ENCODE measurements at places on chromosomes 16 and 17.

DNA sequence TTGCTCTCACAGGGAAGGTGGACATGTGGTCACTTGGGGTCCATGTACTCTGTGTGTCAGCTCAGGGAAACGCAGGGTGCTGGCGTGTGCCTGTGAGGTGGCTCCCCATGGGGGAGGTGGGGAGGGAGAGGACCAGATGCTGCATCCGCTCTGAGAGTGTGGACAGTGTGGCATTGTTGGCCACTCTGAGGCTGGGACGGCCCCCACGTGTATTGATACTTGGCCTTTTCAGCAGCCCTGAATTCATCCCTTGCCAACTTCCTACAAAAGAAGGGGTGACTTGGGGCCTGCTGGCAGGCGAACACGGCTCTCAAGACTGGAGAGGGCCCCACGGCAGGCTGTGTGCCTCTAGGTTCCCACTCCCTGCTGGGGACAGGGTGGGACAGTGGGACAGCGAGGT is 120.1 kb downstream of the RAB11FIP4 start:
- no peak for DNase-seq

DNA sequence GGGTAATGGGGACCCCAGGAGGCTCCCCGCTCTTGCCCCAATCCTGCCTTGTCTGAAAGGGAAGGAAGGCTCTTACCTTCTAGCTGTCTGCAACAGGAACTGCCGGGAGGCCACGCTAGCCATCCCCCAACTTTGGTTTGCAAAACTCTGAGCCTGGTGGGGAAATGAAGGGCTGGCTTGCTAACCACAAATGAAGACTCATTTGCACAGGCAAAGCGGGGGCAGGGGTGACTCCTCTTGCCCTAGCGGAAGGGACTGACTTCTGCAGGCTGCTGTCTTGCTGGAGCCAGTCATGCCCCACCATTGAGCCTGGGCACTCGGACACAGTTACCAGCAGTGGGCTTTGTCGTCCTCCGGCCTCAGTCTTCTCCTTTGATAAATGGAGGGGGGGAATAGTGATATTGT is 52.6 kb downstream of the PLCG2 start:
- DNase-seq = peak; percentile 30

DNA sequence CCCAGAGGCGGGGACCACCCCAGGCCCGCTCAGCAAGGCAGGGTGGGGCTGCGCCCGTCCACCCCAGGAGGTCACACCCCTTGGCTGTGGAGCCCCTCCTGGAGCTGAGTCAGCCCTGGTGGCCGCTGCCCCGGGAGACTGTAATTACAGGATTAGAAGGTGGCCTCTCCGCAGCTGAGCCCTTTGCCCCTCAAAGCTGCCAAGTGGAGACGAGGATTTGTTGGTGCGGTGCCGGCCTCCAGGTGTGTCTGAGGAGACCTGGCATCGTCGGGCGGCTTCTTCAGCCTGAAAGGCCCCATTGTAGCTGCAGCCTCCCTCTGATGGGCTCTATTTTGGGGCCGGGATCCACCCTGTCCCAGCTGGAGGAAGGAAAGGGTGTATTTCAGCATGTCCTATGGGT is 22.7 kb upstream of the SPNS2 start:
- DNase-seq = no peak

GRCh38 chr17:77869665-77870132 is 88.8 kb upstream of the TNRC6C start:
- no peak for DNase-seq

DNA sequence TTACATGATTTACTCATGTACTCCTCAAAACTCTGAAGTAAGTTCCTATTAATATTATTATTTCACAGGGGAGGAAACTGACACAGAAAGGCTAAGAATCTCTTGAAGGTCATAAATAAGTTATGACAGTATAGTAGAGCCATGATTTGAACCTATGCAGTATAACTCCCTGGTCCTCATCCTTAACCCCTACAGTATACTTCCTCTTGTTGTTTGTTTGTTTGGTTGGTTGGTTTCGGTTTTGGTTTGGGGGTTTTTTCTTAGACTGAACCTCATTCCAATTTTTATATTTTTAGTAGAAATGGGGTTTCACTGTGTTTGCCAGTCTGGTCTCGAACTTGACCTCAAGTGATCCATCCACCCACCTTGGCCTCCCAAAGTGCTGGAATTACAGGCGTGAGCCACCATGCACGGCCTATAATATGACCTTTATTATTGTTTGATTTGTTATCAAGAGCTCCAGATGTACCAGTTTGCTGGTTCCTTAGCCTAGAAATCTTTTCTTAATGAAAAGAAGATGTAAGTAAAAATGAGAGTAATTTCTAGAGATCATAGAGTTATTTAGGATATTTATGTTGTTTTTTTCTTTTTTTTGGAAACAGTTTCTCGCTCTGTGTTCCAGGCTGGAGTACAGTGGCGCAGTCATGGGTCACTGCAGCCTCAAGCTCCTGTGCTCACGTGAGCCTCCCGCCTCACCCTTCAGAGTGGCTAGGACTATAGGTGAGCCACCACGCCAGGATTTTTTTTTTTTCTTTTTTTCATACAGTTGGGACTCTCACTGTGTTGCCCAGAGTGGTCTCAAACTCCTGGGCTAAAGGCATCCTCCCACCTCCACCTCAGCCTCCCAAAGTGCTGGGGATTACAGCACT is 4.8 kb downstream of the PRR11 start:
- no peak for DNase-seq

GRCh38 chr17:82012640-82013295 is 9.9 kb downstream of the CENPX start:
- no peak for DNase-seq

- DNase-seq = no peak
Observed at GRCh38 chr16:75099075-75099667, 17.4 kb downstream of the LDHD start.

DNA sequence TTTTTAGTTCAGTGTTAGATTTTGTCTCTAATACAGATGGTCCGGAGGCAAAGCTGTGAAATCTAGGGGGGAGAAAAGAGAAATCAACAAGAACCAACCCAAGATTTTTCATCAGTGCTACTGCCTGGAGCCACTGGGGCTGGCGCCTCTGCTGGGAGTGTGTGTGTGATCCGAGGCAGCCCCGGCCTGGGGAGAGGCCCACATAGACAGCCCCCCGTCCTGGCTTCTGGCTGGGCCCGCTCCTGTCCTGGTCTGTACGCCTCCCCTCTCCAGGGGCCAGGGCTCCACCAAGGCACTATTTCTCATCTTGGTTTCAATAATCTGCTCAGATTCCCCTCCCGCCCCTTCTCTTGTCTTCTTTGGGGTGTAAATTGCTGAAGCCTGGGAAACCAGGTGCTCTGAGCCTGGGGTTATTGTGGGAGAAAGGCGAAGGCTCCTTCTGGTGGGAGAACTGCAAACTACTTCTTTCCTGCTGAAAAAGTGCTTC is 7.8 kb downstream of the BAHCC1 start:
- no peak for DNase-seq

DNA sequence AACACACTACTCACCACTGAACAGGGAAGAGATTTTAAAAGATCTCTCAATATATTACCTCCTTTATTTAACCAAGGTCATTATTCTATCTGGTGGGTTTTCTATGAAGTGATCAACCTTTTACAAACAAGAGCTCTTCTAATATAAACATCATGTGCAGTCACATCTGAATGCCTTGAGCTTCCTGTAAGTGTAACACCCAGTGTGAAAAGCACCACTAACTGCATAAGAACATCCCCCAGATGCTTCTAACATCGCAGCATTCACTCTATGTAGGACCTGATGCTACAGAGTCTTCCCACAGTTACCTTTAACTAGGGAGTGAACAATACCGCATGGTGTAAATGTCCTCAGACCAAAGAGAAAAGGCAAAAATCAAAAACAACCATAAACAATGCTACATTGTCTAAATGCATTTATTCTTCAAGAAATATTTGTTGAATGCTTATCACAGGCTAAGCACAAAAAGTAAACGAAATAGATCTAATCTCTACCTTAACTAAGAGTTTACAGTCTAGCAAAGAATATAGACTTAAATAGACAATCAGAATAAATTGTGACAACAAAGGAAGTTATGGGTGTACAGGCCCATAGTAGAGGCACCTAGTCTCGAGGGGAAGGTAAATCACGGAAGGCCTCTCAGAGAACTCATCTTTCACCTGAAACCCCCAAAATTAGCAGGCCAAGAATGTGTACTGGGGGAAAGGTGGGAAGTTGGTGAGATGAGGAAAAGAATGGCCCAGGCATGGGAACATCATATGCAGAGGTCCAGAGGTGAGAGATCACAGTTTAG is 16.2 kb downstream of the SKAP1 start:
- DNase-seq = no peak

DNA sequence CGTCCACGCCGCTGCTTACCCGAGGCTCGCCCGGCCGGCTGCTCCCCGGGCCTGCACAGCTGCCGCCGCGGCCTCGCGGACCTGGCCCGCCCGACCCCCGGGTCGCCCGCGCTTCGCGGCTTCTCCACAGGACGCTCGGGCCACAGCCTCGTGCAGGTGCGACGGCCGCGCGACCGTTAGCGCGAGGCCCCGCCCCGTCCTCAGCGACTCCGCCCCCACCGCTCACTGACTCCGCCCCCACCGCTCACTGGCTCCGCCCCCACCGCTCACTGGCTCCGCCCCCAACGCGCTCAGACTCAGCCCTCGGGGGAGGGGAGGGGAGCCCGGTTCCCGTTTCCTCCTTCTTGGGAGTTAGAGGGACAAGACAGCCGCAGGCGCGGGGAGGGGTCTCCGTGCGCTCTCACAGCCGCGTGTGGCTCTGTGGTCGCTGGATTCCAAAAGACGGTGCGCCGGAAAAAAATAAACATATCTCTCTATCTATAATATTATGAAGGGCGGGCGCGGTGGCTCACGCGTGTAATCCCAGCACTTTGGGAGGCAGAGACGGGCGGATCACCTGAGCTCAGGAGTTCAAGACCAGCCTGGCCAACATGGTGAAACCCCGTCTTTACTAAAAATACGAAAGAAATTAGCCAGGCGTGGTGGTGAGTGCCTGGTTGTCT is at the start of gene MEIOB:
Gene MEIOB, minus strand, starts transcription at position 191 of the 662 bp plus-strand sequence. CDS start 3,989 bp downstream, outside the sequence.
- DNase-seq = peak; percentile 44

DNA sequence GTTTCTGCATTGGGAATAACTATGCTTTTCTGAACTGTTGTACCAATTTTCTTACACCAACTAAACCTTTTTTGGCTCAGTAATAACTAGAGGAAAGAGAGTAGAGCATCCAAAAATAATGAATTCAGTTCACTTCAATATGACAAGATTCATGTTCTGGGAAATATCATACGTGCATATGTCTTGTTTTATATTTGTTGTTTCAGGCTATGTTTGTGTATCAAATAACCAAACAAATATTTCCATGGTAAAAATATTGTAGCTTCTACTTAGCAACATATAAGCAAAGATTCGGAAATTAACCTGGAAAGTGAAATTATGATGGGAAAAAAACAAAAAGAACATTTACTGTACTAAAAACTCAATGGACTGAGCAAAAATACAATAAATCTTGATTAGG is 503.2 kb downstream of the TMEM114 start:
- no peak for DNase-seq

DNA sequence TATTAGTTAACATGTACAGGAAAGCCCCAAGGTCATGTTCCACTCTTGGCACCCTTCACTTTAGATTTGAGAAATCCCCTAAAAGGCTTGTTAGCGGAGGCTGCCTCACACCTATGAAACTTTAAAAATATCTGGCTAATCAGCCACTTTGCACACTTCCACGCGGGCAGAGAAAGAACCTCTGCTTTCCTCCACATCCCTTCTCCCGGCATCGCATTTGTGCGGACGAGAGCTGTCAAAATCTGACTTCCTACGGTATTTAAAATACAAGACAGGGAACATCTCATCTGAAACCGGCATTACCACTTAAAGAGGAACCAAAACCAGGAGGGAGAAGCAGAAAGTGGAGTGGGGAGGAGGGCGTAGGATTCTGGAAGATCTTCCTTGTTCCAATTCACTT is 422.3 kb downstream of the TMEM114 start:
- no peak for DNase-seq

- no peak for DNase-seq
Observed at GRCh38 chr16:53893731-53894435, 189.9 kb downstream of the FTO start.

DNA sequence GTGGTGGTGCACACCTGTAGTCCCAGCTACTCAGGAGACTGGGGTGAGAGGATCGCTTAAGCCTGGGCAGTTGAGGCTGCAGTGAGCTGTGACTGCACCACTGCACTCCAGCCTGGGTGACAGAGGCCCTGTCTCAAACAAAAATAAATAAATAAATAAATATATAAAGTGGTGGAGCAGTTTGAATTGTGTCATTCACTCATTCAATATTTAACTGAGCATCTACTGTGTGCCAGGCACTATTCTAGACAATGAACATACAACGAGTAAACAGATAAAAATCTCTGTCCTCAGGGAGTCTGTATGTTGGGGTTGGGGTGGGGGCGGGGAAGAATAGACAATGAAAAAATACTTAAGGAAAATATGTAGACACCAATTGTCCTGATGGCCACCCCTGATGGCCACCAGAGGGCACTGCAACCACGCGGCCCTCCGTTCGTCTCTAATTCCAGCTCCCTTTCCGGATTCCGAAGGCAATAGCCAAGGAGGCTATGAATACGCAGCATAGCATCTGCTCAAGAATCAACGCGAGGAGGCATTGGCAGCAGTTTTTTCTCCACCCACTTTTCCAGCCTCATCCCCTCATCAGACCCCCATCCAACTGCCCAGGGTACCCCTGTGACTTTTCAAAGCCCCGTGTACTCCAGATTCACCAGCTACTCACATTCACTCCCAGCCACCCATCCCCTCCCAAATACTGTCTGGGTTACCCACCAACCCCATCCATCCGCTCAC is 21.4 kb downstream of the QPRT start:
- DNase-seq = peak; percentile 80

DNA sequence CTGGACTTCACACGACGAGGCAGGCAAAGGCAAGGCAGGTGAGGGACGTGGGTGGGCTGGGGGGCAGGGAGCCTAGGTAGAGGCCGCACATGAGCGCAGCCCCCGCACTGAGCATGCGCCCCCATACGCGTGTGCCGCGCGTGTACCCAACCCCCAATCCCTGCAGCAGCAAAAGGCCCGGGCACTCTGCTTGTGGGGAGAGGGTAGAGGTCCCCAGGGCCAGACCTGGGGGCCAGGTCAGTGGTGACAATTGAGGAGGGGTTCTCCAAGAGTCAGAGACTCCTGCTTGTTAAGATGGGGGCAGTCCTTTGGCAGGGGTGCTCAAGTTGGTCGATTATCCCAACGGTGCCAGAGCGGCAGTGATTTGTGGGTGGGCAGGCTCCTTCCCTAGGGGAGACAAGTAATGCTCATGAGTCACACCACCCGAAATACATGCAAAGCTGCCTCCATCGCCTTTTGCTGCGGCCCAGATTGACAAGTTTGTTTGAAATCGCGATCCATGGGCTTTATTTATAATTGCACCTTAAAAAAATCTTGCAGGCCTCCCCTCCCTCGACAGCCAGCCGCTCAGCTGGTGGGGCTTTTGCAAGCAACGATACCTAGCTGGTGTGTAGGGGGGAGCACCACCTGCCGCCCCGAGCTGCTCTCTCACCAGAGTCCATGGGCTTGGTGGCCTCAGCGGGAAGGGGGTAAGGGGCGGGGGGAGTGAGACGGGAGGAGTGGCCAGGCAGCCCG is 1.1 kb upstream of the GIT1 start:
- DNase-seq = no peak

GRCh38 chr16:30893744-30894539 is at the start of gene BCL7C:
TSS of gene BCL7C (minus strand) at chr16:30894077. CDS start at chr16:30893944, 133 bp downstream.
- peak; percentile 85 for DNase-seq

Data from stimulated activated CD4-positive, alpha-beta T cell treated with anti-CD3 and anti-CD28 coated beads, Interleukin-2, amount 100 ng/mL, for 24 hours (primary cell).